ENCODE measurements at places on chromosomes 11 and 22.

- ATAC-seq = no peak
Observed at GRCh38 chr11:64100360-64100759, 64.6 kb downstream of the FLRT1 start.

DNA sequence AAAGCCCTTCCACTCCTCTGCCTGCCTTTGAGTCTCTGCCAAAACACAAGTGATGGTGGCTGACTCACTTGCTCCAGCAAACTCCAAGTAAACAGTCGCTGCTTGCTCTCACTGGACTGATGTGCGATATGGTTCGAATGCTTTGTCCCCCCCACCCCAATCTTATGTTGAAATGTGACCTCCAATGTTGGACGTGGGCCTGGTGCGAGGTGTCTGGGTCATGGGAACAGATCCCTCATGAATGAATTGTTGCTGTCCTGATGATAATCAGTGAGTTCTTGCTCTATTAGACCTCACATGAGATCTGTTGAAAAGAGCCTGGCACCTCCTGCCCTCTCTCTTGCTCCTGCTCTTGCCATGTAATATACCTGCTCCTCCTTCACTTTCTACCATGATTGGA lies 747.9 kb downstream of the OPCML start:
- no peak for ATAC-seq

GRCh38 chr11:74443071-74443864 lies 24.1 kb downstream of the KCNE3 start:
- peak; percentile 80 for ATAC-seq

- no peak for ATAC-seq
Observed at GRCh38 chr11:35602160-35602793, 16.0 kb upstream of the FJX1 start.

GRCh38 chr11:9787260-9787659 lies 123.4 kb downstream of the SWAP70 start:
- no peak for ATAC-seq

DNA sequence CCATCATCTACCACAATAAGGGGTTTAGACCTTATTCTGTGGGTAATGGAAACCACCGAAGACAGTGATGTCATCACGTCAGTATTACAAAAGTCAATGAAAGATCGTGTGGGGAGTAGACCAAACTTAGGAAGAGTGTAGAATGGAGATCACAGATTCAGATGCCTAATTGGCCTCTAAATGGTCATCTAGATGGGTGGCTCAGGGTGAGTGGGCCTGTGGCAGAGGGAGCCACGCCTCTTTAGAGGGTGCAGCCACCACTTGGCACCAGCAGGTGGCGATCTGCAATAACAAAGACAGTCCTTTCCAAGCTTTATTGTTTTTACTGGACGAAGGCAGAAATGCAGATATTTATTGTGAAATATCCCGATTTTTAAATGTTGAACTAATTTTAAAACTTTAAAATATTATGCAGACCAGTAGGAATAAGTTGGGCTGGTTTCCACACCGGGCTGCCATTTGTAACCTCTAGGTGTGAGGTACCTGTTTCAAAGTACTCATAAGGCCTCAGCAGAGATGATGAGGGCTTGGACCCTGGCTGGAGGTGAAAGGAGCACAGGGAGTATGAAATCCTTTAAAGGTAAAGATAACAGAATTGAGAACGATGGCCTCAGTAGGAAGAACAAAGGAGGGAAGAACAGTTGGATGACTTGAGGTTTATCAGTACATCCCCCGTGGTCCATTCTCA lies 222.0 kb downstream of the DBX1 start:
- peak; percentile 47 for ATAC-seq

GRCh38 chr11:1195682-1196515 lies 27.0 kb upstream of the MUC5B start:
- no peak for ATAC-seq

GRCh38 chr11:130574740-130575139 lies 126.3 kb downstream of the ADAMTS15 start:
- ATAC-seq = no peak

- peak; percentile 89 for ATAC-seq
Observed at GRCh38 chr11:11968511-11969280, 39.7 kb downstream of the DKK3 start.

- ATAC-seq = no peak
Observed at GRCh38 chr11:69774354-69775162, 583 bp downstream of the FGF4 start.

DNA sequence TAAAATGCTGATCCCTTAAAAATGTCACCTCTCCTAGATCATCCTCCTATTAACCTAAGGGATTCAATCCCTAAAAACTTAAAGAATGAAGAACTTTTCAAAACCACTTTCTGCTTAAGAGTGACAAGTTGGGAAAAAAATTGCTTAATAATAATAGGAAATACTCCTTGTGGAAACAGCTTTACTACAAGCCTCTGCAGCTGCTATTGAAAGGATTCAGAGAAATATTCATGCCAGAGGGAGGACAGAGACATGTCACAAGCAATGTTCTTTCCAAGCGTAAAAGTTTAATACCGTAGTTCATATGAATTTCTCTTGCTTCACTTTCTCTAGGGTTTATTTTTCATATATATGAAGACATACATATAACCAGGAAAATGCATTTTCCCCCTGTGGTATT lies 98.2 kb downstream of the ARHGAP20 start:
- ATAC-seq = no peak

DNA sequence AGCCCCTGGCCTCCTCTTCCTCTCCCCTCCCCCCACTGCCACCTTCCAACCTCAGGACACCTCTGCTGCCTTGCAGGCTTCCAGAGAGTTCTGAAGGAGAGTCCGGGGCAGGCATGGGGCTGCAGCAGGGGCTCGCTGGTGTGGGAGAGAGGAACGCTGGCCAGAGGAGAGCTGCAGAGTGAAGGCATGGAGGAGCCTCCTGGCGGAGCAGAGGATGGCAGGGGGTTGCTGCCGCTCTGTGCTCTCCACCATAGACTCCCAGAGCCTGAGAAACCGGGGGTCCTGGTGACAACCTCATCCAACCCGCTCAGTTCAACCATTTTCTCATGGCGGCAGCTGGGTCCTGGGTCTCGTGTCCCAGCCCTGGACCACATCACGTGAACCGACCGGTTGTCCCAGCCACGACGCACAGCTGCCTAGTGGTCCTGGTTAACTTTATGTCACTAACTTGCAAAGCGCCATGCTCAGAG lies 17.5 kb downstream of the MRGPRG start:
- no peak for ATAC-seq

DNA sequence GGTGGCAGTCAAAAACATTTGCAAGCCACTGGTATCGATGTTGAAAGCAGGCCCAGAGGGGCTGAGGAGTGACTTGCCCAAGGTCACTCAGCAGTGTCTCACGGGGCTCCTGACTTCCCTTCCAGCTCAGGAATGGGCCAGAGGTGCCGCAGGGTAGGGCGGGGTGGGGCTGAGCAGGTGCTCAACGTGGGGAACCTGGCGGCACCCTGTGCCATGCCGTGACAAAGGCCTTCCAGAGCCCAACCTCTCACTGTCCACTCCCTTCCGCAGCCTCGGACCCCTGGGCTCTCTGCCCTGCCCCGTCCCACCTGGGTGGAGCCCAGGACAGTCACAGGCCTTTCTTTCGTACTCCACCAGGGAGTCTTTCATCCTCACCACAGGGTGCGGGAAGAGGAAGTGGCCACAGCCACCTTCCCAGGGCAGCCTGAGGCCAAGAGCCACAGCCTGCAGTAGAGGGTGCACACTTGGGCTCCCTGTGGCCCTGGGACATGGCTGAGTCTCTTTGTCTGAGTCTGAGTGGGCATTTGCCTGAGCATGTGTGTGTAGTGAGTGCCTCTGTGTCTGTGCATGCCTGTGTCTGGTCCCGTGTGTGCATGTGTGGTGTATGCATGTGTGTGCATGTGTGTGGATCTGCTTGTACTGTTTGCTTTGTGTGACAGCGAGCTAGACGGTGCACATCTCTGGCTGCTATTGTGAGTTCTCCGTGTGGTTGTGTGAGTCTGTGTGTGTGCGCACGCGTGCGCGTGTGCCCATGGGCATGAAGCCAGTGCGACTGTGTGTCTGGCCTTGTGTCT lies 6.0 kb upstream of the LIF start:
- no peak for ATAC-seq

- ATAC-seq = no peak
Observed at GRCh38 chr11:115155978-115156377, 348.2 kb downstream of the CADM1 start.

GRCh38 chr11:8812438-8812837 lies 98.6 kb upstream of the AKIP1 start:
- no peak for ATAC-seq

DNA sequence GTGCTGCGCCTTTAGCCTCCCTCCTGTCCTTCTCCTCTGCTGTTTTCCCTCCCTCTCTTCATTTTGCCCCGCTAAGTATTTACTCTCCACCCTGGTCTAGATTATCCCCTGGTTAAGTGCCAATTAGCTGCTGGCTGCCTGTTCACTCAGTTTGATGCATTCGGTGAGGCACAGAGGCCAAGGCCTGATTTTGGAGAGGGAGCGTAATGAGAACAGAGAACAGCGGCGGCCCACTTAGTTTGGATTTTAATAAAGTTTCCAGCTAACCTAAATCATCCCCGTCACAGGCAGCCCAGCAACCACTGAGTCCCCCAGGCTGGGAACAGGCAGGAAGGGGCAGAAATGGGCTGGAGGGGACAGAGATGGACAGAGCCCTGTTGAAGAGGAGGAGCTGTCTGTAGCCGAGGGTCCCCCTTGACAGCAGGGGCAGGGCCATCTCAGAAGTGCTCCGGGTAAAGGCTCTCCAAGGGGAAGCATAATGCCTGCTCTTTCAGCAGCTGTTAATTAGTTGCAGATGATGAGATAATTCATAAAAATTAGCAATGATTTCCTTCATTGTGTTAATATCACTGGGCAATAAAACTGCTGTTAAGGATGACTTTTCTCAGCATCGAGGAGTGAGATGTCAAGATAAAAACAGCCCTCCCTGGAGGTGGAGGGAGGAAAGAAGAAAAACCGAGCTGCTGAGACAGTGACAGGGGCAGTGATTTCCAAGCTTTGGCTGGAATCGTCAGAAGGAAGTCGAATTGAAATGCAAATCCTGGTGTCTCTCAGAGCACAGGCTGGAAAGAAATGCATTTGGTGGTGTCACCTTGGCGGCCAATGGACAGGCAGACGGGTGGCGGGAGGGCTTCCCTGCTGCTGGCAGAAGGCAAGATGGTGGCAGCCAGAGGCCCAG lies 170.1 kb downstream of the GRIK4 start:
- ATAC-seq = no peak

- no peak for ATAC-seq
Observed at GRCh38 chr22:28402539-28402938, 277.1 kb downstream of the TTC28 start.

DNA sequence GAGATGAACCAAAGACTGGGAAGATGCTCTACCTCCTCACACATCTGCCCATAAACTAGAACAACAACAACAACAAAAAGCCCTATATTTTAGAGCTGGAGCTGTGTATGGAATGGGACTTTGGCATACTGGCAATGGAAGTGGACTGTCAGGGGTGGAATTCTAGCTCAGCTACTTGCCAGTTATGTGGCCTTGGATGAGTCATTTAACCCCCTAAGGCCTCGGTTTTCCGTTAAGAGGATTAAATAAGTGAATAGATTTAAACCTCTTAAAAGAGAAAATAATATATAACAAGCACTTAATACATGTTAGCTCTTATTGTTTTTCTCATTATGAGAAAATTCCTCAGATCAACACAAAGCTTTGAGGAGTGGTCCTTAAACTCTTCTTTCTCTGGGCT lies 195.0 kb downstream of the KIF18A start:
- ATAC-seq = no peak

- ATAC-seq = no peak
Observed at GRCh38 chr11:44340656-44341055, 30.7 kb upstream of the ALX4 start.

DNA sequence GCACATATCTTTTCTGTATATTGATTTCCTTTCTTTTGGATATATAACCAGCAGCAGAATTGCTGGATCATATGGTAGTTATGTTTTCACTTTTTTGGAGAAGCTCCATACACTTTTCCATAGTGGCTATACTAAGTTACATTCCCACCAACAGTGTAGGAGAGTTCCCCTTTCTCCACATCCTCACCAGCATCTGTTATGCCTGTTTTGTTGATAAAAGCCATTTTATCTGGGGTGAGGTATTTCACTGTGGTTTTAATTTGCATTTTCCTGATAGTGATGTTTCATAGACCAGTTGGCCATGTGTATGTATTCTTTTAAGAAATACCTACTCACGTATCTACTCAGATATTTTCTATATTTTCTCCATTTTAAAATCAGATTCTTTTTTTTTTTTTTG lies 419.3 kb upstream of the FAT3 start:
- ATAC-seq = no peak

GRCh38 chr22:46815132-46815531 lies 52.7 kb downstream of the TBC1D22A start:
- no peak for ATAC-seq

GRCh38 chr11:109783840-109784239 lies 309.4 kb upstream of the ZC3H12C start:
- ATAC-seq = no peak

GRCh38 chr22:44664149-44664548 lies 37.9 kb upstream of the PRR5 start:
- ATAC-seq = no peak

DNA sequence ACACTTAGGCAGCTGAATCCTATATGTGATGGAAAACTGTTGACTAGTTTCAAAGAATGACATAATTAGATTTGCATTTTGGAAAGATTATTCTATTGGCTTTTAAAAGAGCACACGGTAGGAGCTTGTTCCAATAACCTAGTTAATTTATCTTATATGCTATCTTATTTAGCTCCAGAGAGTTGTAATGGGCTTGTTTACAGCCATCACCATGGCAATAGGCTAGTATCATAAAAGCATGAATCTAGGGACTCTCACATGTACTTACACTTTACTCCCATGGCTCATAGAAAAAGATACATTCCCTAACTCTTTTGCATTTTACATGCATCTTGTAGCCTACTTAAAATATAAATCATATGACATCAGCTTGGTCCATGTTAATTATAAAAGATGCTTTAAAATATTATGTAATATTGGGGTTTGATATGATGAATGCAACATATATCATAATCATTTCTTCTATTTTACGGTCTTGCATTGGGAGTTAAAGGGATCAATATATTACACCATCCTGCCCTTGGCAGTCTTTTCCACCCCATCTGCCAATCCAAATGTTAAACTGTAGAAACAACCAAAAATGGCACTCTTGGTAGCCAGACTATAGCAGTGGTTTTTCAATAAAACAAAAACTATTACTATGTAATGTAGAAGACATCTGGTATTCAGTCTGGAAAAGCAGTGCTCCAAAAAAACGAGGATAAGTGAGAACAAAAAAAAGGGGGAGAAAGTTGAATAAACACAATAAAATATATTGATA lies 2254.0 kb downstream of the LRRC4C start:
- no peak for ATAC-seq

DNA sequence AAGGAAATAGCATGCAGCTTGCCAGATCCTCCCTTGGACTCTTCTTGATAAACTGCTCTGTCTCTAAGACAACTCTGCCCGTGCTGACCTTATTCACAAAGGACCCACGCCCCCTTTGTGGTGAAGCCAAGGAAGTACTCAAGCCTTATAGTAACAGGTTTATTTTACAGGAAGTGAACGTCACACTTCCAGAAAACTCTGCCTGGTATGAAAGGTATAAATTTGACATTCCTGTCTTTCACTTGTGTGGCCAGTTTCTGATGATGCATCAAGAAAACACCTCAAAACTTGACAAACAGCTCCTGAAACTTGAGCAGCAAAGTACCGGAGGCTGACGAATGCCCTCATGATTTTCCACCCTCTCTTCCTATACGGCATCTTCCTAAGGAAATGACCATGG lies 12.5 kb upstream of the PELI3 start:
- peak; percentile 49 for ATAC-seq
